CD4-positive, alpha-beta memory T cell (primary cell): ENCODE measurements at places on chromosomes 4 and X.

GRCh38 chrX:68889249-68889648 lies 60.4 kb downstream of the EFNB1 start:
- H3K4me1 ChIP-seq: no peaks in the 10 kb centered on the region
- no peaks in the 10 kb centered on the region for H3K27me3 ChIP-seq
- H3K27ac ChIP-seq: no peak overlapping the region
- no peak for DNase-seq

DNA sequence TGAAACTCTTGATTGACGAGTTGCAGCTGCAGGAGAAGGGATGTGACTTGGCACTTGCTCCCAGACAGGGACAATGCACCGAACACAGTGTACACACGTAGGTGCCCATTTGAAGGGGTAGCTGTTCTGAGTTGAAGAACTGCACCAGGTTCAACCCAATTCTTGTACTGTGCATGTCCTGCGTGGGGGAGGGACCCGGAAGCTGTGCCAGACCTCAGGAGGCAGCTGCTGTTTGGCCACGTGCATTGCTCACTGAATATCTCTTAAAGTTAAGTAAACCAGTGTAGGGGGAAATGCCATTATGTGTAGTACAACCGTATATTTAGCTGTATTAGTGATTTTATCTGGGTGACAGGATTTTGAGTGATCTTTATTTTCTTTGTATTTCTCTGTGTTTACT lies 12.0 kb upstream of the RBBP7 start:
- H3K36me3 ChIP-seq: no peaks in the 10 kb centered on the region
- no peak overlapping the region for H3K27ac ChIP-seq
- H3K4me3 ChIP-seq: no peak overlapping the region
- no peak for DNase-seq

DNA sequence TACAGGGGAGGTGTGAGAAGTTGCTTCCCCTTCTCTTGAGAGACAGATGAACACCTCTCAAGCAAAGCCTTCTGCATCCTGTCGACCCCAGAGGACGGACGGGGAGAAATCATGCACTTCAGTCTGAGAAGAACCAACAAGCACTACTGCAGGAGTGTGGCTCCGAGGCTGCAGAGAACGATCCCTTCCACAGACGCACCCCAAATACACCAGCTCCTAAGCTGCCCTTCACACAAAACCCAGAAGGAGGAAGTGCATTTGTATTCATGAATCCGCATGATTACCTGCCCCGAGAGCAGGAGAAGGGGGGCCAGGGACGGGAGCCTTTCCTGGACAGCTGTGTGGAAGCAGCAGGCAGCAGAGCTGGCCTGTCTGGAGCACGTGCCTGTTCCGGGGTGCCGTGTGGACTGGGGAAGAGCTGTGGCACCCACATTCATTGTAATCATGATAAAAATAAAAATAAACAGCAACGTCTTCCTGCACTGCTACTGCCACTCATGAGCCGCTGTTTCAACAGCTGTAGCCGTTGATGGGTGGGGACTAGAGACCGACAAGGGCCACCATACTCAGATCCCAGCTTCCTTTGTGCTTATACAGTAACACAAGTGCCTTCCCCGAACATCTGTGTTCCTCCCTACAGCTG lies 42.9 kb downstream of the ACSL1 start:
- H3K4me1 ChIP-seq: no peaks in the 10 kb centered on the region
- no peak overlapping the region for H3K4me3 ChIP-seq

DNA sequence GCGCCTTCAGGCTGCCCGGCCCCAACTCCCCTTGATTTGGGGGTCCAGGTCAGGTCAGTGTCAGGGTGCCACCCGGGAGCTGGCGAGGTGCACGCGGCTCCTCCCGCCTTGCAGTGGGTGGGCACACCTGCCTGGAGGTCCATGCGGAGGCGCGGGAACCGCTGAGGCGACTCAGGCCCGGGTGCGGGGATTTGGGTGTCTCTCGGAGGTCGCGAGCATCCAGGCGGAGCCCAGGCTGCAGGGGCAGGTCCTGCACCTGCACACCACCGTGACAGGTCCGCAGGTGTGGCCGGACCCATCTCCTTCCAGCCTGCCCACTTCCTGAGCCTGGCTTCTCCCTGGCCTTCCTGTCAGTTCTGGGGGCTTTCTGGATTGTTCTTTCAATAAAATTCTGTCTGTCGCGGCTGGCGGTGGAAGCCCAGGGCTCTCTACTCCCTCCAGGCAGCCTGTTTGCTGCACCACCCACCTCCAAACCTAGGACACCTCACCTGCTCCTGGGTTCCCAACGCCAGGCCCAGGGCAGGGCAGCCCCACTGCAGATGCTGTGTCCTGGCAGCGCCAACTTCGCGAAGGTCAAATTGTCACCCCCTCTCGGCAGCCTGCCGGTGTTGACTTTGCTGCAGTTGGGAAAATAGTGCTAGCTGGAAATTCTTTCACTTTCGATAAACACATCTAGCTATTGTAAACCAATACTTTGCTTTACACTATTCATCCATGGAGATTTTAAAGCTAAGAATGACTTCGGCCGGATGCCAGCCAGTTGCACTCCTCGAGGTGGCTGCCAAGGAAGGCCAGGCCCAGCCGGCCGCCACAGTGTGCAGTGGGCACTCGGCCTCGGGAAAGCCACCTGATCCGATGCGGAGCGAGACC lies 35.9 kb downstream of the FGFRL1 start:
- no peak for DNase-seq
- H3K27me3 ChIP-seq: no peaks in the 10 kb centered on the region
- H3K36me3 ChIP-seq: no peaks in the 10 kb centered on the region
- no peak overlapping the region for H3K4me3 ChIP-seq

DNA sequence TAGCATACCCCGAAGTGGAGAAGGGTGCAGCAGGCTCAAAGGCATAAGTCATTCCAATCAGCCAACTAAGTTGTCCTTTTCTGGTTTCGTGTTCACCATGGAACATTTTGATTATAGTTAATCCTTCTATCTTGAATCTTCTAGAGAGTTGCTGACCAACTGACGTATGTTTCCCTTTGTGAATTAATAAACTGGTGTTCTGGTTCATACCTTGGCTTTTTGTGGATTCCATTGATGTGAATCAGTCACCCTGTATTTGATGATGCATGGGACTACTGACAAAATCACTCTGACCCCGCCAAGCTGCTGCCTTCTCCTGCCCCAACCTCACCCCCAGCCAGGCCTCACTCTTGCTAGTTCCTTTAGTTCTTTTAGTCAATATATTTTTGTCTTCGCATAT lies 32.7 kb downstream of the F9 start:
- no peaks in the 10 kb centered on the region for H3K36me3 ChIP-seq
- no peaks in the 10 kb centered on the region for H3K4me1 ChIP-seq
- H3K27ac ChIP-seq: no peak overlapping the region
- DNase-seq: no peak
- no peak overlapping the region for H3K4me3 ChIP-seq
- no peaks in the 10 kb centered on the region for H3K27me3 ChIP-seq

DNA sequence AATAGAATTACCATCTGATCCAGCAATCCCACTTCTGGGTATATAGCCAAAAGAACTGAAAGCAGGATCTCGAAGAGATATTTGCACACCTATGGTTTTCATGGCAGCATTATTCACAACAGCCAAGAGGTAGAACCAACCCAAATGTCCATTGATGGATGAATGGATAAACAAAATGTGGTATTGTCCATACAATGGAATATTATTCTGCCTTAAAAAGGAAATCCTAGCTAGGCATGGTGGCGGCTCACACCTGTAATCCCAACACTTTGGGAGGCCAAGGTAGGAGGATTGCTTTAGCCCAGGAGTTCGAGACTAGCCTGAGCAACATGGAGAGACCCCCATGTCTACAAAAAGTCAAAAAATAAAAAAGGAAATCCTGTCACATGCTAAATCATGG lies 27.3 kb downstream of the SAT1 start:
- no peak overlapping the region for H3K27ac ChIP-seq
- H3K27me3 ChIP-seq: no peaks in the 10 kb centered on the region
- no peak for DNase-seq
- no peaks in the 10 kb centered on the region for H3K4me1 ChIP-seq
- H3K36me3 ChIP-seq: no peaks in the 10 kb centered on the region
- H3K4me3 ChIP-seq: no peak overlapping the region

GRCh38 chrX:132023896-132024386 lies 839 bp downstream of the STK26 start:
- H3K36me3 ChIP-seq: no peaks in the 10 kb centered on the region
- H3K4me1 ChIP-seq: peaks cover 33% of the 10 kb centered on the region

- peaks cover 9% of the 10 kb centered on the region for H3K4me1 ChIP-seq
- peak; percentile 72 for DNase-seq
- no peaks in the 10 kb centered on the region for H3K27me3 ChIP-seq
- peak overlapping the region; percentile 40 for H3K27ac ChIP-seq
Observed at GRCh38 chrX:154457491-154458115, 478 bp upstream of the PLXNA3 start.

DNA sequence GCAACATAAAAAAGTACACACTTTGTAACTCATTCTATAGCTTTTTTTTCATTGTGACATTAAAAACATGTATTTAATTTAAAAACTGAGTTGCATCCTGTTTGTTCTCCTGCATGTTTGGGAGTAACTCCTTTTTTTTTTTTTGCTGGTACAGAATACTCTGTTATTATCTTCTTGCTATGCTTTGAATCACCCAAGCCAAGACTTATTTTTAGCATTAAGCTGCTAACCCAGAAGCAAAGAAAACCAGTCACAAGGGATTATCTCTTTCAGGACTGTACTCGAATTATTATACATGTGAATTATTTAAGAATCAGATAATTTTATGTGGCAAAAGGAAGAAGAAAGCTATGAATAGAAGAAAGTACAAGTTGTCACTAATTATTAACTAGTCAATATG lies 194.9 kb downstream of the ADAMTS3 start:
- no peak overlapping the region for H3K4me3 ChIP-seq
- H3K4me1 ChIP-seq: no peaks in the 10 kb centered on the region
- no peaks in the 10 kb centered on the region for H3K27me3 ChIP-seq
- no peak overlapping the region for H3K27ac ChIP-seq
- no peak for DNase-seq

DNA sequence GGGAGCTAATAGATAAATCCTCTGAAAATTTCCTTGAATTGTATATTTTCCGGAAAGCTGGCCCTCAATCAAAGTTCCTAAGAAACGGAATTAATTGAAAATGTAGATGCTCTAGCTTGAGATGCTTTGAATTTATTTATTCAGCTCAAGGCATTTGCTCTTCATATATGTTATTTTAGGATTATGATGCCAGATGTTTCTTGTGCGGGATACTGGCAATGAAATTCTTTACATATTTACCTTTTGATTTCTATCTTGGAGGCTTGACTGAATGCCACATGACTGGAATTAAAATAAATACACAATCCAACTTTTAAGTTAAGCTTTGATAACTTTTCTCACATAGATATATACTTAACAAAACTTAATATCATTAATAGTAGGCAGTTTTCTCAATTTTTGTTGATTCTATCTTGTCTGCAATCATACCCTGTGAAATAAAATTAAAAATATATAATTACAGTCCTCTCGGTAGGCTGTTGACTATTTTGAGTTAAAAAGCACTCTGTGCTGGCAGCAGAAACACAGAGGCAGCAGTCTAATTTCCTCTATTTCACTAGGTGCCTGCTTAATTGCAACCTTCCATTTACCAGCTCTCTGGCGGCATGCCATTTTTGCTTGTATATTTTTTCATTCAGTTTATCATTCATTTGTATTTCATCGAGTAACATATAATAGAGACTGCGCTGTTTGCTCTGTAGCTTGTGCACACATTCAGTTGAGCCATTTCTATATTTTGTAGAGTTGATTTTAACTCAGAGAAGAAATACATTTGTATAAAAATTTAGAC lies 991.5 kb downstream of the ADGRL3 start:
- H3K27ac ChIP-seq: no peak overlapping the region
- H3K4me3 ChIP-seq: no peak overlapping the region
- no peak for DNase-seq
- no peaks in the 10 kb centered on the region for H3K36me3 ChIP-seq
- H3K4me1 ChIP-seq: no peaks in the 10 kb centered on the region

DNA sequence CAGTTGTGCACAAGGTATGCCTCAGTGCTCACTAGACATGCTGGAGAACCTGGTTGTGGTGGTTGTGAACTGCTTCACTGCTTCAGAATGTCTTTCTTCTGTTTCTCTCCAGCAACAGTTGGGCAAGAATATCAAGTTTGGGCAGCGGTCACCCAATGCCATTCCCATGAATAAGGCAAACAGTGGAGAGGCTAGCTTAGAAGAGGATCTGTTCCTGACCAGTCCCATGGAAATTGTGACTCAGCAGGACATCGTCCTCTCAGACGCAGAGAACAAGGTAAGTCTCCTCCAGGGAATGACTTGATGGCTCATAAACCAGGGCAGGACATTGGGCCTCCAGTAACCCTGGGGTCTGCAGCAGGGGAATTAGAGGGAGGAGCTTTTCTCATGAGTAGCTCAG lies 79.9 kb downstream of the AASDH start:
- DNase-seq: no peak
- no peak overlapping the region for H3K4me3 ChIP-seq
- no peaks in the 10 kb centered on the region for H3K27me3 ChIP-seq
- H3K36me3 ChIP-seq: no peaks in the 10 kb centered on the region

DNA sequence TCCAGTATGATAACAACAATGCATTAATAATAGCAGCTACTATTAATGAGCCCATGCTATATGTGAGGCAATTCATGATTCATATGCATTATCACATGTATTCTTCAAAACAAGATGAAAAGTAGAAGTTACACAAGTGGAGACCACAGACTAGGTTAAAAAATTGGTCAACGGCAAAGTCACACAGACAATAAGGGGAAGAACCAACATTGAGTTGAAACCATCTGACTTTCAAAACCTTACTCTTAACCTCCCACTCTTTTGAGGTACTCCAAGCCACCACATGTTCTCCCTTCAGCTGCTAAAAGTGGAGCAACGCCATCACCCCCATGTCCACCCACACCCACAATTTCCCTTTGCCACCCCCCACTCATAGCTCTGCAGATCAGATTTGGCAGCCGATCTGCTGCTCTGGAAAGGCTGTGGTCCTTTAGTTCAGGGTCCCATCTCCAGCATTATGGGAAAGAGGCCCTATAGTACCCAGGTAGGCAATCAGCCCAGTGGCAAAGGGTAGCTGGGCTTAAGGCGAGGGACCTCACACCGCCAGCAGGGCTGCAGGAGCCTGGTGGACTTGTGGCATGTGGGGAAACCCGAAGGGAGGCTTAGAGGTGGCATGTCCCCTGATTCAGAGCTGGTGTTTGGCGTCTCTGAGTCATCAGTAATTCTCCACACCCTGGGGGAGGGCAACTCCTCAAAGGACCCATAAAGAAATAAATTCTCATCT lies 33.5 kb upstream of the CYBB start:
- no peak overlapping the region for H3K27ac ChIP-seq
- H3K4me1 ChIP-seq: peaks cover 11% of the 10 kb centered on the region
- H3K27me3 ChIP-seq: no peaks in the 10 kb centered on the region
- no peak overlapping the region for H3K4me3 ChIP-seq
- no peaks in the 10 kb centered on the region for H3K36me3 ChIP-seq
- no peak for DNase-seq

- peaks cover 6% of the 10 kb centered on the region for H3K36me3 ChIP-seq
- H3K27me3 ChIP-seq: no peaks in the 10 kb centered on the region
- DNase-seq: no peak
- no peaks in the 10 kb centered on the region for H3K4me1 ChIP-seq
Observed at GRCh38 chr4:118790544-118790943, 45.4 kb downstream of the SEC24D start.

- H3K27me3 ChIP-seq: no peaks in the 10 kb centered on the region
- no peaks in the 10 kb centered on the region for H3K4me1 ChIP-seq
- no peak overlapping the region for H3K27ac ChIP-seq
- no peak overlapping the region for H3K4me3 ChIP-seq
- no peak for DNase-seq
Observed at GRCh38 chrX:140507982-140508305, 3.1 kb upstream of the SOX3 start.

- H3K4me1 ChIP-seq: peaks cover 14% of the 10 kb centered on the region
- no peaks in the 10 kb centered on the region for H3K36me3 ChIP-seq
- no peaks in the 10 kb centered on the region for H3K27me3 ChIP-seq
- H3K27ac ChIP-seq: no peak overlapping the region
Observed at GRCh38 chr4:78722878-78723277, 53.3 kb upstream of the BMP2K start.
